Activated B cell treated with CpG ODN at 0.5 μM for 24 hours (primary cell): ENCODE measurements at places on chromosomes 3 and 15. TPM values are rescaled to one million over a fixed set of nuclear protein-coding genes. Genes with fewer than 3 reads are reported as not detected.
A peak's percentile ranks its signal among the peaks of the same experiment; 100 is the strongest.

DNA sequence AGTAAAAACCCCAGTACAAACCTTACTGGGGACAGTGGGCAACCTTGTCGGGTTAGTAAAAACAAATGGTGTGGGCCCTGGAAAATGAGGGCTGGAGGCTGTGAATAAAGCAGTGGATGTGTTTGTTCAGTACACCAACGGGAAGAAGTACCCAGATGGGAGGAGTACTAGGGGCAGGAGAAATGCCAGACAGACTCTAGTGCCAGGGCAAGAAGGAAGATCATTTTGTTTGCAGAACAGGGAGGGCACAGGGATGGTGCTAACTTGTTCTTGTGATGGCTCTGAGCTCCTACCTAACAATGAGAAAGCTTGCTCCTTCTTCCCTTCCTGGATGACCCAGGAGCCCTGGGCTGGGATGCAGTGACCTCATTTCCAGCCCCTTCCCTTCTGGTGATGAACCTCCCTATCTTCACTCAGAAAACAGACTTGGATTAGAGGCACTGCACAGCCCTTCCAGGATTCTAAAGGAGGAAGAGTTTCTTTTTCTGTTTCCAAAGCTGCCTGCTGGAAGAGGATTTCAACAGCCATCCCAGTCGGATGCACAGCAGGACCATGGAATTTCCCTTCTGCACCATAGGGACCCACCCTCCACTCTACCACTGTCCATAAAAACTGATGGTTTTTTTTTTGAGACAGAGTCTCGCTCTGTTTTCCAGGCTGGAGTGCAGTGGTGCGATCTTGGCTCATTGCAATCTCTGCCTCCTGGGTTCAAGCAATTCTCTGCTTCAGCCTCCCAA is 6.1 kb downstream of the RASSF1 start:
- no peak for DNase-seq
- peaks cover 44% of the 10 kb centered on the region for H3K36me3 ChIP-seq
- peaks cover 53% of the 10 kb centered on the region for H3K4me1 ChIP-seq
- no peaks in the 10 kb centered on the region for H3K27me3 ChIP-seq
- no peak overlapping the region for H3K4me3 ChIP-seq
- peak overlapping the region; percentile 7 for H3K27ac ChIP-seq

DNA sequence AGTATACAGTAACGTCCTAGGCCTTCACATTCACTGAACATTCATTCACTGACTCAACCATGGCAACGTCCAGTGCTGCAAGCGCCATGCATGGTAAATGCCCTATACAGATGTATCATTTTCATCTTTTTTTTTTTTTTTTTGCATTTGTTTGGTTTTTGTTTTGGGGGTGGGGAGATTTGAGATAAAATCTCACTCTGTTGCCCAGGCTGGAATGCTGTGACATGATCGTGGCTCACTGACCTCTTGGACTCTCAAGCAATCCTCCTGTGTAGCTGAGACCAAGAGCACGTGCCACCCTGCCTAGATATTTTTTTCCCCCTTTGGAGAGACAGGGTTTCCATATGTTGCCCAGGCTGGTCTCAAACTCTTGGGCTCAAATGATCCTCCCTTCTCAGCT is 37.4 kb downstream of the SUSD5 start:
- H3K4me1 ChIP-seq, result no peaks in the 10 kb centered on the region
- H3K36me3 ChIP-seq, result no peaks in the 10 kb centered on the region
- no peak overlapping the region for H3K4me3 ChIP-seq
- peaks cover 10% of the 10 kb centered on the region for H3K27me3 ChIP-seq
- DNase-seq, result no peak
- H3K27ac ChIP-seq, result no peak overlapping the region

GRCh38 chr3:73509066-73509465 is 115.7 kb downstream of the PDZRN3 start:
- H3K4me1 ChIP-seq, result no peaks in the 10 kb centered on the region
- H3K27me3 ChIP-seq, result peaks cover 4% of the 10 kb centered on the region
- H3K27ac ChIP-seq, result no peak overlapping the region
- H3K36me3 ChIP-seq, result no peaks in the 10 kb centered on the region
- no peak overlapping the region for H3K4me3 ChIP-seq

DNA sequence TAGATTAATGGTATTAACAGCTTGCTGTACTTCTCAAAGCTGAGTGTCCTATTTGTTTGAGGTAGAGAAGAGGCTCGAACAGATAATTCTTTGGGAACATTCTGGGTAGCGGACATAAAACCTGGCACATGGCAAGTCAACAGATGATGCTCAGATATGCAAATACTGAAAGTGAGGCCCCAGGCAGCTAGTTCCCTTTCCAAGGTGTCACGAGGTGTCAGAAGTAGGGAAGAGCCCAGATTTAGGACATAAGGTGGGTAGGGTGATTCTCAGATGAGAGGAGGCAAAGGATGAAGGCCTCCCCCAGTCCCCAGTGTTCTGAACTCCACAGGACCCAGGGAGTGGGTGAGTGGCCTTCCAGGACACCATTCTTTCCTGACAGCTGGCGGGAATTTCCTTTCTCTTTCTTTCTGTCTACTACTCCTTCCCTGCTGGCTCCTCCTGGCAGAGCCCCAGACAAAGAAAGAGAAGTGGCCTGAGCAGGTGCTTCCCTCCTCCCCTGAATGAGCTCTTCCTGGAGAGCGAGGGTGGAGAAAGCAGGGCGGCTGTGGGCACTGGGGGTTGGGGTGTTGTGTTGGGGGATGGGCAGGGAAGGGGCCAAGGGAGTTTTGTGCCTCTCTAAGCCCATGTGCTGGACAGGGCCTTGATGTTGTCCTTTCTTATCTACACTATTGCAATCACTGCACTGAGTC is 87.5 kb downstream of the CORO2B start:
- H3K27ac ChIP-seq, result no peak overlapping the region
- no peak overlapping the region for H3K4me3 ChIP-seq
- peaks cover 7% of the 10 kb centered on the region for H3K27me3 ChIP-seq
- DNase-seq, result no peak
- peaks cover 11% of the 10 kb centered on the region for H3K4me1 ChIP-seq

DNA sequence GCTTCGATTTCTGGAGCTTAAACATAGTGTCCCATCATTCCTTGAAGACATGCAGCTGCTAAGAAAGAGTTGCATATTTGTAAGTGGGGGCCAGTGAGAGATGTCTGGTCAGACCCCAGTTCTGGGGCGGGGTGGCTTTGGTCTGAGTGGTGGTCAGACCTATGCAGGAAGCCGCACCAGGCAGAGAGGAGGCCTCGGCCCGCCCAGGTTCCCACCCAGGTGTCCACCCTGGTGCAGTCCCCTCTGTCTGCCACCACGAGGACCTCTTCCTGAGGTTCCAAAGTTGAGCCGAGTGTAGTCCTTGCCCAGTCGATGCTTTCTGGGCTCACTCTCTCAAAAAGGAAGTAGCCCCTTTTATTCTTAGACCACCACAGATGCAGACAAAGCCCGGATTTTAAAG is 122.6 kb upstream of the DLG1 start:
- no peaks in the 10 kb centered on the region for H3K36me3 ChIP-seq
- no peak overlapping the region for H3K27ac ChIP-seq
- H3K4me3 ChIP-seq, result no peak overlapping the region
- no peaks in the 10 kb centered on the region for H3K4me1 ChIP-seq
- H3K27me3 ChIP-seq, result peaks cover 15% of the 10 kb centered on the region

DNA sequence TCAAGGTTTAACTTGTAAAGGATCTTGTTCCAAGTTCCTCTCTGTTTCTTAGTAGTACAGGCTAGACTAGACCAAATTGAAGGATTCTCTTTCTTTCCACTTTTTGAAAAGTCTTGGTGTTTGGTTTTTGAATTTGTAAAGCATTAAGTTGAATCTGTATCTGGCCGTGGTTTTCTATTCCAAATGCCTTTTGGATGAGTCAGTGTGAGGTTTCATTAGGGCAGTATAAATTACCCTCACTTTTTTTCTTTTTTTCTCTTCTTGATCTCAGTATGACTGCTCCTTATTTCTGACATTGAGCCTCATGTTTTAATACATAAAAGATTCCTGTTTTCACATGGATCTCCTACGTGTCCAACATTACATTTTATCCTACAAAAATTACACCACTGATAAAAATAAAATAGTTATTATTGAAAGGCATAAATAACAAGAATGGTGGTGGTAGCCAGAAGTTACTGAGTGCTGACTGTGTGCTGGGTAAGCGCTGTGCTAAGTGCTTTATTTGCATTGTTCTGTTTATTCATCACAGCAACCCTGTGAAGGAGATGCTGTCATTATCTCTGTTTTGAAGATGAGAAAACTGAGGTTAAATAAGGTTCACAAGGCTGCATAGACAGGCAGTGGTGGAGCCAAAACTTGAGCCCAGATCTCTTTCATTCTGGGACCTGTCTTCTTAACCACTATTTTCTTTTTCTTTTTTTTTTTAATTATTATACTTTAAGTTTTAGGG is 48.3 kb downstream of the MITF start:
- H3K4me1 ChIP-seq, result no peaks in the 10 kb centered on the region
- no peak for DNase-seq
- H3K36me3 ChIP-seq, result no peaks in the 10 kb centered on the region
- no peak overlapping the region for H3K4me3 ChIP-seq

The TUSC2 gene
- 32.2 and 33.4 TPM in 2 replicates for total RNA-seq

GRCh38 chr3:71994203-71994602 is 209.3 kb upstream of the PROK2 start:
- no peaks in the 10 kb centered on the region for H3K4me1 ChIP-seq
- no peak overlapping the region for H3K4me3 ChIP-seq
- peaks cover 5% of the 10 kb centered on the region for H3K27me3 ChIP-seq
- no peaks in the 10 kb centered on the region for H3K36me3 ChIP-seq
- no peak for DNase-seq

The PAQR5 gene
- not detected in 2 replicates for total RNA-seq

The ERC2 gene
- not detected in 2 replicates for total RNA-seq

The BOC gene
- total RNA-seq, result 0.33 and 0.91 TPM in 2 replicates
